ENCODE measurements at places on chromosomes 11 and 22. TPM values are rescaled to one million over a fixed set of nuclear protein-coding genes. Genes with fewer than 3 reads are reported as not detected.

BACE1 gene
- 50.4 TPM for polyA plus RNA-seq

SART1 gene
- polyA plus RNA-seq: 56.8 TPM

RHOD gene
- polyA plus RNA-seq: 10.6 TPM

KLHDC7B gene
- polyA plus RNA-seq: 0.51 TPM

- no peak for DNase-seq
These were observed 734.3 kb downstream of the BRD1 start for GRCh38 chr22:49093192-49093880.

- DNase-seq: no peak
These were observed 3.5 kb upstream of the PIK3C2A start for GRCh38 chr11:17211286-17211685.

GRCh38 chr11:18367431-18367830 is 26.9 kb upstream of the LDHA start:
- no peak for DNase-seq

DNA sequence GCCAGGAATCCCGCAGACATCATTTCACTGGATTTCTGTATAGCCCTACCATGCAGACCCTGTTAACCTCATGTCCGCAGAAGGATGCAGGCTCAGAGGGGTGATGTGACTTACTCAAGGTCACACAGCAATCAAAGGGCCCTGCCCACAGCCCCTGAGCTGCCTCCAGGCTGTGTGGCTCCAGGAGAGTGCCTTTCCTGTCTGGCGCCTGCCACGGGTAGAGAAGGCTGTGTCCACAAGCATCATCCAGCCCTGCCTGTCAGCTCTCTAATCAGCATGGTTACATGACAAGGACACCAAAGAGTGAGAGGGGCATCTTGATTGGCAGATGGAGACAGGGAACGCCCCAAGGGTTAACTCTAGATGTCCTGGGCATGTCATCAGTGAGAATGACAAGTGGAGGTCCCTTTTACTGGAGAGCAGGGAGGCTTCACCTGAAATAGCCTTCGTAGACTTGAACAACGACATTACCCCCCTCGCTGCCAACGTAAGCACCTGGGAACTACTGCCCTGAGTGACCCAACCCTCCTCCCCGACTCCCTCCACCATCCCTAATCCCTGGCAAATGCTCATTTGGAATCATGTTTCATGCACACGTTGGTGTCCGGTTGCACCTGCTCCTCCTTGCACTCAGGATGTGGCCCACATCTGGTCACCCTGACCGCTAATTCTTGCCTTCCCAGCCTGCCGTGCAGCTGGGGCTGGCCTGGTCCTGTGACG is 6.9 kb downstream of the FGF19 start:
- DNase-seq: no peak

GRCh38 chr11:32188785-32189184 is 97.9 kb downstream of the RCN1 start:
- DNase-seq: no peak

DNA sequence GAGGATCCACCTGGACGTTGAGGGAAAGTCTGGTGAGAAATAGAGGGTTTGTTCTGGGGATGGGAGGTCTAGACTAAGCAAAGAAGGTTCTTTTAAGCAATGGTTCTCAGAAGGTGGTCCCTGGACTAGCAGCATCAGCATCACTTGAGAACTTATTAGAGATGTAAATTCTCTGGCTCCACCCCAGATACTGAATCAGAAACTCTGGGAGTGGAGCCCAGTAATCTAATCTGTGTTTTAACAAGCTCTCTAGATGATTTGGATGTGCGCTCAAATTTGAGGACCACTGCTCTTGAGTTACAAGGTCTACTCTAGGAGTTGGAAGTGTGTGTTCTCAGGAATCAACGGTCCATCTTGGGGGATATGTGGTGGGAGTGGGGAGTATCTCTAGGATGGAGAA is 3.3 kb upstream of the ABCG4 start:
- no peak for DNase-seq

DNA sequence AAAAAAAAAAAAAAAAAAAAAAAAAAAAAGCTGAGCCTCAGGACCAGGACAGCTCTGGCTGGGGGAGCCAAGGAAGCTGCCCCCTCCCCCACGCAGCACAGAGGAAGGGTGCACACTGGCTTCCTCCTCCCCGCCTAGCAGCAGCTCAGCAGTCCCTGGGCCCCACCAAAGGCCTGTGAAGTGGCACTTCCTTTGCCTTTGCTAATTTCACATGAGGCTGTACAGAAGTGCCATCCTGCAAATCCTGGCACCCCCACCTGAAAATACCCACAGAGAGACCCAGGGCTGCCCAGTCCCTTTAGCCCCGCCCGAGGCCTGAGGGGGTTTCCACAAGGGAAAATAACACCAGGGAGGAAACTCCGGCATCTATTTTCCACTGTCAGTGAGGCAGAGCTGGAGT is 3.9 kb downstream of the RHOG start:
- no peak for DNase-seq

- DNase-seq: no peak
These were observed 105.9 kb downstream of the NXPE2 start for GRCh38 chr11:114784216-114784615.

DNA sequence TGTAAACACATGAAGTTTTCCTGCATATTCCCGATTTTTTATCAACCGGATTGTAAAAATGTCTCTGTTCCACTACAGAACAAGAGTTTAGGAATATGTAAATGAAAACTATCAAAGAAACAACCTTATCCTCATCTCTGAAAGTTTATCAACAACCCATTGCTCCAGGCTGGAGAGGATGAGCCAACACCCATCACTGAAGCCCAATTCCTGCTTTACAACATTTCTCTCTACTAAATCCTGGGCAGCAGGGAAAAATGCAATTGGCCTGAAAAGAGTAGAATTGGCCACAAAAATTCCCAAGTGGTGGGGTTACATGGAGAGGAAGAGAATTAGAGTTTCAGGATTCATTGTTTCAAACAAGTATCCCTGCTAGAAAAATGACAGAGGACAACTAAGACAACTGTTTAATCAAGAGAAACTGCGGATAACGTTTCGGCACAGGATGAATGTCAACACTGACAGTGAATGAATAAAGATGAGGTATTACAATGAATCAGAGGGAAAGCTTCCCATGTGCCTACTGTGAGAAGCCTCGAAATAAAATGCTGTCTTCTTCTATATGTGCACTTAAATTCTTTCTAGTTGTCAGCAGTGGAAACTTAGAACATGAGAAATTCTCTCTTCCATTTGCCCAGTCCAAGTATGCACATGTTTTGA is 317.3 kb upstream of the ANO3 start:
- DNase-seq: no peak

GRCh38 chr11:2651826-2652271 is 47.9 kb downstream of the KCNQ1OT1 start:
- DNase-seq: no peak

DNA sequence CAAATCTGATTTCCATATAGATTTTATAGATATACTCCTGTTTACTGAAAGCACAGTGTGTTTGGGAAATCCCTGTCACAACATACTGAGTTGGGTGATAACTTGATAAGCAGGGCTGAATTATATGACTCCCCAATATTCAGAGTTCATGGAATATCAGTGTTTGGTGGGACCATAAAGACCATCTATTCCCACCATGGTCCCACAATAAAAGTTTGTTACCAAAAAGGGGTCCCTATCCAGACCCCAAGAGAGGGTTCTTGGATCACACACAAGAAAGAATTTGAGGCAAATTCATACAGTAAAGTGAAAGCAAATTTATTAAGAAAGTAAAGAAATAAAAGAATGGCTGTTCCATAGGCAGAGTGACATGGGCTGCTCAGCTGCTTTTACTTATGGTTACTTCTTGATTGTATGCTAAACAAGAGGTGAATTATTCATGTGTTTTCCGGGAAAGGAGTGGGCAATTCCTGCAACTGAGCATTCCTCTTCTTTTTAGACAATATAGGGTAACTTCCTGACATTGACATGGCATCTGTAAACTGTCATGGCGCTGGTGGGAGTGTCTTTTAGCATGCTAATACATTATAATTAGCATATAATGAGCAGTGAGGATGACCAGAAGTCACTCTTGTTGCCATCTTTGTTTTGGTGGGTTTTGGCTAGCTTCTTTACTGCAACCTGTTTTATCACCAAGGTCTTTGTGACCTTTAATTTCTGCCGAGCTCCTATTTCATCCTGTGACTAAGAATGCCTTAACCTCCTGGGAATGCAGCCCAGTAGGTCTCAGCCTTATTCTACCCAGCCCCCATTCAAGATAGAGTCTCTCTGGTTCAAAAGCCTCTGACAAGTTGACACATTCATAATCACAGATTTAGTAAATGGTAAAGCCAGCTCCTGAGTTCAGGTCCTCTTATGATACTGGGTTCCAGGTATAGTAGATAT is 240.6 kb upstream of the PDGFD start:
- no peak for DNase-seq

- no peak for DNase-seq
These were observed 67.2 kb upstream of the ALX4 start for GRCh38 chr11:44377121-44377520.

- DNase-seq: no peak
These were observed 28.7 kb downstream of the UPB1 start for GRCh38 chr22:24523873-24524272.

DNA sequence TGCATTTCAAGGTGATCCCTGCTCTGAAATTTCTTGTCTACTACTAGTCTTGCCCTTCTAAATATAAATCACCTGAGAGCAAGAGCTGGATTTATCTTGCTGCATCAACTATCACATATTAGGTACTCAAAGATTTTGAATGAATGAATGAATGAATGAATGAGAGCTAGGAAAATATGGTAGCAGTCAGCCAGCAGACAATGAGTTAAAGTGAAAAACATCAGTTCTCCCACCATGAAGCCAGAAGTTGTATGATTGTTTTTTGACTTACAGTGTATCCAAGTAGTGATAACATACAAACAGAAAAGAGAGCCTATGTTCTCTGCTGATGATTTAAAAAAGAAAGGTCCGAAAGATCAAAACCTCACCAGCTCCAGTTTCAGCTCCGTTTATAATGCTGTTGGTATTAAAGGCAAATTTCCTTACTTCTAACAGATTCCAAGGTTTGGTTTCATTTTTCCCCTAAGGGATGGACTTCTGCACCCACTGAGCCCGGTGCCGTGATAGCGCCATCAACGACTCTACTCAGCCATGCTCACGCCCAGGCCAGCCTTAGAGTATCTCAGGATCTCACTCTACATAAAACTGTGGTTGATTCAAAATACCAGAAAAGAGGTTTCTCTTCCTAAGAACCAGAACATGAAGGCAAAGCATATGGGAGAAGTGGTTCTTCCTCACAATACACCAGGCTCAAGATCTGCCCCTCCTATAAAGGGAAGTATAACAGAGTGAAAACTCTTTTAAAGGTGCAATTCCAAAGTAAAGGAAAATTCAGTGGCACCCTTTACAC is 92.0 kb downstream of the SGSM3 start:
- DNase-seq: peak; percentile 40

GRCh38 chr22:37519268-37520195 is at the start of gene CARD10:
CARD10 (minus strand) TSS chr22:37519415; CDS start chr22:37519200, 215 bp downstream.
- peak; percentile 46 for DNase-seq

DNA sequence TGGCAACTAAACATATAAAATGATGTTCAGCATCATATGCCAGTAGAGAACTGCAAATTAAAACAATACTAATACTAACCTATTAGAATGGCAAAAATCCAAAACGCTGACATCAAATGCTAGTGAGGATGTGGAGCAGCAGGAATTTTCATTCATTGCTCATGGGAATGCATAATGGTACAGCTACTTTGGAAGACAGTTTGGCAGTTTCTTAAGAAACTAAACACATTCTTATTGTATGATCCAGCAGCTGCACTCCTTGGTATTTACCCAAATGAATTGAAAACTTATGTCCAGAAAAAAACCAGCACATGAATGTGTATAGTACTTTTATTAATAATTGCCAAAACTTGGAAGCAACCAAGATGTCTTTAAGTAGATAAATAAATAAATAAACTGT is 258.0 kb downstream of the TENM4 start:
- DNase-seq: no peak

DNA sequence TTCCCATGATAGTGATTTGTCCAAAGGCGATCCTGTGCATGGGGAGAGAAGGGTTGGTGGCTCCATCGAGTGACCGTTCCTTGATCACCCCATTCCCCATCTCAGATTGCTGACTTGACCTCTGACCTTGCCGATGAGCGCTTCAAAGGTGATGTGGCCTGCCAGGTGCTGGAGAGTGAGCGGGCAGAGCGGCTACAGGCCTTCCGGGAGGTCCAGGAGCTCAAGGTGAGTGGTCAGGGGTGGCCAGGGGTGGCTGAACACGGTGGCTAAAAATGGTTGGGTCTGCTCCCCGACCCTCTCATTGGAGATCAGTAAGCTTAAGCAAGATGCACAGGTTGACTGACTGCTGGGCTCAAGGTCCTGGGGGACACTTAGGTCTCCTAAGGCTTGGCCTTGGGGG is 148.7 kb downstream of the MYO18B start:
- DNase-seq: no peak

GRCh38 chr11:113389272-113389671 is 1.7 kb downstream of the ANKK1 start:
- DNase-seq: no peak

DNA sequence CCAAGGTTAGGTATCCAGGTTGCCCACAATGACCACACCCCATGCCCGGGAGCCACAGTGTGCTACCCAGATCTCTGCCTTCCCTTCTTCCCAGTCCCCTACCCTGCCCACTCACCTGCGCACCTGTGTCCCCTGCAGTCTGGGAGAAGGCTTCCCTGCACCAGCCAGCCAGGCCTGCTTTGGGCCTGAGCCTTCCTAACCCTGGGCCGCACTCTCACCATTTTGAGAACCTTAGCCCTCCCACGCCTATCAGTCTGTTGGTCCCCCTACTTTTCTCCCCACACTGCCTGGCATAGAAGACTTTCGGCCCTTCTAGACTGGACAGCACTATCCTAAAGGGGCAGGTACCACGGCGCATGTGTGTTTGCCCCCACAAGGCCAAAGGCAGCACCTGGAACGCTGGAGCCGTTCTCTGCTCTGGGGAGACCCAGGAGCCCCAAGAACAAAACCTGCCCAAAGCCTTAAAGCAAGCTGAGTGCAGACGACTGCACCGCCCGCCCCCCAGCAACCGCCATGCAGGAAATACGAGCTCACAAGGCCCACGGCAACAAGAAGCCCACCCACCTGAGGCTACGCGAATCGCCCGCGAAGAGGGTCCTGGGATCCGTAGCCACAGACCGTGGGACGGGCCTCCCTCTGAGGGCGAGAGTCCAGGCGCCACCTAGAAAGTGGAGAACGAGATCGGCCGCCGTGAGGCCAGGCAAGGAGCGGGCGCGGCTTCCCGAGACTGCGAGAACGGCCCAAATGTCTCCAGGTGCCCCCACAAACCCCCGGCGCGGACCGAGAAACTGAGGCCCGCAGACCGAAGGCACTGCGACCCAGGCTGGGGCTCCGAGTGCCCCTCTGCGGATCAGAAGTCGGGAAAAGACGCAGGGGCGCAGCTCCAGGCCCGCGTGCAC is 546 bp downstream of the GNB1L start:
- DNase-seq: peak; percentile 33

GRCh38 chr11:100961633-100962032 is 168.0 kb downstream of the PGR start:
- no peak for DNase-seq
